ENCODE measurements at places on chromosomes 1 and 21.
A peak's percentile ranks its signal among the peaks of the same experiment; 100 is the strongest.

- DNase-seq = no peak
Measured at GRCh38 chr1:60942291-60942690, 140.1 kb upstream of the NFIA start.

DNA sequence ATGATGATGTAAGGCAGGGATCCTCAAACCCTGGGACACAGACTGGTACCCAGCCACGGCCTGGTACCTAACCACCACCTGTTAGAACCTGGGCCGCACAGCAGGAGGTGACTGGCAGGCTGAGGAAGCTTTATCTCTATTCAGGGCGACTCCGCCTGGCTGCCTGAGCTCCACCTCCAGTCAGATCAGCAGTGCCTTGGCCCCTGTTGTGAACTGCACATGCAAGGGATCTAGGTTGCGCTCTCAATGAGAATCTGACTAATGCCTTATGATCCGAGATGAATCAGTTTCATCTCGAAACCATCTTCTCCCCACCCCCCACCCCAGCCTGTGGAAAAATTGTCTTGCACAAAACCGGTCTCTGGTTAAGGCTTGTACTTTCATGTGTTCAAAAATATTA lies 4.2 kb downstream of the RNPC3 start:
- peak; percentile 50 for DNase-seq

DNA sequence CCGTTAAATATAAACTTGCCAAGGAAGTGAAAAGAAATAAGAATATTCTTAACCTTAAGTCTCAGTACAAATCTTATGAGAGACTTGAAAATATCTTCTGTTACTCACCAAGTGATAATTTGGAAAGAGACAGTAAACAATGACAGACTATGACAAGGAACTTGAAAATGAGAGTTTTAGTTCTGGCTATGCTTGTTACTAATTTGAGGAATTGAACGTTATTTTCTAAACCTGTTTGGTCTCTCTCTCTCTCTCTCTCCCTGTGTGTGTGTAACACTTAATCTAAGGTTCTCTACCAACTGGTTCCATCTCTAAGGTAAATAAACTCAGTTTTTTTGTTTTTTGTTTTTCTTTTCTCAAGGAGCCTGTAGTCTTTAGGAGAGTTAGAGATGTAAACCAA lies 161.8 kb downstream of the AMY1C start:
- no peak for DNase-seq

DNA sequence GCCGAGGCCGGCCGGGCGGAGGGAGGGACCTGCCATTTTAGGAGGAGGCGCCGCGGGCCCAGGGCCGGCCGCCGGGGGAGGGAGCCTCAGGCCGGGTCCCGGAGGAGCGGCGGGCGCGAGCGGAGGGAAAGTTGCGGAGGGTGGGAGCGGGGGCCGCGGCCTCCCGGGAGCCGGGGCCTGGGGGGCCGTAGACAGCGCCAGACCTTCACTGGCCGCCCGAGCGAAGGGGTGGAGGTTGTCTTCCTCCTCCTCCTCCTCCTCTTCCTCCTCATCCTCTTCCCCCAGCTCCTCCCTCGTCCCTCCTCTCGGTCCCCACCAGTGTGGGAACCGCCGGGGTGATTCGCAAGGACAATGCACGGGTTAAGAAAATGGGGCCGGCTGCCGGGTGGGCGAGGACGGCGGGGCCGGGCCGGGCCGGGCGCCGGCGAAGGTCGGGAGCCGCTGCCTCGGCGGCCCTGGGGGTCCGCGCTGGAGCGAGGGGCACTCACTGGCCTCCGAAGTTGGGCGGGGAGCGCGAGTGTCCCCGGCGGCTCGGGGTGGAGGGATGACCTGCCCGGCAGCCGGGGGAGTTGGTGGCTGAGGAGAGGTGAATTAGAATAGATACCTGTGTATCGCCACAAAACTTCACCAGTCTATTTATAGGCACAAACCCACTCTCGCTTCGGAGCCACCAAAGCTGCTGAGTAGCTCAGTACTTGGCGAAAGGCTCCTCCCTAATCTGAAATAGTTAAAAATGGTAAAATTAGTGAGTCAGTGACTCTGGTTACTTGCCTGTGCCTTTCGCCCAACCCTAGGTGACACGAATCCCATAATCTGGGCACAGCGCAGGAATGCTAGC lies 1.3 kb downstream of the DYRK1A start:
- peak; percentile 34 for DNase-seq

GRCh38 chr1:31650161-31651088 lies 5.7 kb upstream of the PEF1 start:
- no peak for DNase-seq

DNA sequence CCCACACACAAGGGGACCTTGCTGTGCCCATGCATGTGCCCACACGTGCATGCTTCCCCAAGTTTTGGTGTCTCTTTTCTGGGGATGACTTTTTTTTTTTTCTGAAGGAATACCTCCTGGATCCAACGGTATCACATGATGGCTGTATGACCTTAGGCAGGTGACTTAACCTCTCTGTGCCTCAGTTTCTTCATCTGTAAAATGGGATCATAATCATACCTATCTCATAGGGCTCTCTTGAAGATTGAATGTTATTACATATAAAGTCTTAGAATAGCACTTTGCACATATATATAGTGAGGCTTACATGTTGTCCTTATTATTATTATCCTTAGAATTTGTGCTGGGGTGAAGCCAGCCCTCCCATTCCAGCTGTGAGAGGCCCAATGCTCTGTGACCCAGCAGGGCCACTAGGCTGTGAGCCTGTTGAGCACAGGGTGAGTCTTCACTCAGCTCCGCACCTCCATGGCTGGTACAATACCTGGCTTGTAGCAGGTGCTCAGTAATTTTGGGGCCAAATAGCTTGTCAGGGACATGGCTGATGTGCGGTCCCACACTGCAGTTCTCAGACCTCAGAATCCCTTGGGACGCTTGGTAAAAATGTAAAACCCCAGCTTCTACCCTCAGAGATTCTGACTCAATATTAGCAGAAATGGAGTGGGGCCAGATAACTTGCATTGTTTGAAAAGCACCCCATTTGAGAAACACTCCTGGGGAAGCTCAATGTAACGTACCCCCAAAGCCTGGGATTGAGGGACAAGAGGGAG lies 20.6 kb downstream of the STUM start:
- DNase-seq = no peak

DNA sequence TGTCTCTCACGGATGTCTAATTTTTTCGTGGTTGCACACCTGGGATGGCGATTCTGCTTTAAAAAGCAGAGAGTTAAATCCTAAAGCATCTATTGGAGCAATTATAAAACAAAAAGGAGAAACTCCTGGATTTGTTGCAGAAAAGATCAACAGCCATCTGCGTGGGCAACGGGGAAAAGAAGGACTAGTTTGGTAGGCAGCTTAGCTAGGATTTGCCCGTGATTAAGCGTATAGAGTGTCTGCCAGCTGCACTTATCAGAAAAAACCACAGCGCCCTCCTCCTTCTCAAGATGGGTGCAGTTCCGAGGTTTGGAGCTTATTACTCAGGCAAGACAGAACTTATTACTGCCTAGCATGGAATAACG lies 526 bp upstream of the SLC25A24 start:
- DNase-seq = peak; percentile 75

DNA sequence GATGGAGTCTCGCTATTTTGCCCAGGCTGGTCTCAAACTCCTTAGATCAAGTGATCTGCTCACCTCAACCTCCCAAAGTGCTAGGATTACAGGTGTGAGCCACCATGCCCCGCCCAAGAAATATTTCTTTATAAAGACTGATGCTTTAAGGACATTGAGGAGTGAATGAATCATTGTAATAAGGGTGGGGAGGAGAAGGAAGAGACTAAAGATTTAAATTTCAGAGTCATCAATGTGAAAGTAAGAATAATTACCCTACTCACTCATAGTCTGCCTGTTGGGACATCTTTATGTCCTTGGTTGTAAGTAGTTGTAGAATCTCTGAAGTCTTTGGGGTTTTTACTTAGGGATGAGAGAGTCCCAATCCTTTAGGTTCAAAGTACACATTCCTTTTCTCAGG lies 7.3 kb downstream of the KDM1A start:
- no peak for DNase-seq

DNA sequence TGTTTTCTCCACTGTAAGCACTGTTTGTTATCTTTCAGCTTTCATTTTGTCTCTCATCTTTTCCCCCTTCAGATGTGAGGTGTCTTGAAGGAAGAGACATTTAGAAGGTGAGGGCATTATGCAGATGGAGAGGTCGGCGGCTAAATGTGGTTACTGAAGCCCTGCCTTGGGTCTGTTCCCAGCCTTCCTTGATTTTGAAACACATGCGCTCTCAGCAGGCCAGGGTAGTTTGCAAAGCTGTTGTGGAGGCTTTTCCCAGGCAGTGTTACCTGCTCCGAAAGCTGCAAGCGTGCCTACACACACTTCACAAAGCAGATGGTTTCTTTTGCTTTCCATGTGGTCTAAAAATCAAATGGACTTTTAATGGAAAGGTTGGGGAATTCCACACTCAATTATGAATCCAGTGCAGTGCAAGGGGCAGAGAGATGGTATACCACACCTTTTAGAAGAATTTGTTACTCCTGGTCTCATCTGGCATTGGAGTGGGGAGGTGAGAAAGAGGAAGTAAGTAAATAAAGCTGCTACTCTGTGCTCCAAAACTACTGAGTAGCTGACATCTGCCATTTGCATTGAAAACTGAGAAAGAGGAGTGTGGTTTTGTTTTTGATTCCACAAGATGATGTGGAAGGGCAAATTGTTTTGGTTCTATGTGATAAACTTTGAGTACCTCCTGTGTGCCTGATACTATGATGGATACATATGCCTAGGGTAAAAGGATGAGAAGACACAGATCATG lies 91.9 kb downstream of the NFIA start:
- no peak for DNase-seq

GRCh38 chr1:206873603-206874188 lies 8.3 kb downstream of the IL20 start:
- no peak for DNase-seq

- DNase-seq = no peak
Measured at GRCh38 chr1:50976890-50977574, 7.0 kb downstream of the CDKN2C start.

- no peak for DNase-seq
Measured at GRCh38 chr1:220290140-220290761, 18.0 kb upstream of the RAB3GAP2 start.

DNA sequence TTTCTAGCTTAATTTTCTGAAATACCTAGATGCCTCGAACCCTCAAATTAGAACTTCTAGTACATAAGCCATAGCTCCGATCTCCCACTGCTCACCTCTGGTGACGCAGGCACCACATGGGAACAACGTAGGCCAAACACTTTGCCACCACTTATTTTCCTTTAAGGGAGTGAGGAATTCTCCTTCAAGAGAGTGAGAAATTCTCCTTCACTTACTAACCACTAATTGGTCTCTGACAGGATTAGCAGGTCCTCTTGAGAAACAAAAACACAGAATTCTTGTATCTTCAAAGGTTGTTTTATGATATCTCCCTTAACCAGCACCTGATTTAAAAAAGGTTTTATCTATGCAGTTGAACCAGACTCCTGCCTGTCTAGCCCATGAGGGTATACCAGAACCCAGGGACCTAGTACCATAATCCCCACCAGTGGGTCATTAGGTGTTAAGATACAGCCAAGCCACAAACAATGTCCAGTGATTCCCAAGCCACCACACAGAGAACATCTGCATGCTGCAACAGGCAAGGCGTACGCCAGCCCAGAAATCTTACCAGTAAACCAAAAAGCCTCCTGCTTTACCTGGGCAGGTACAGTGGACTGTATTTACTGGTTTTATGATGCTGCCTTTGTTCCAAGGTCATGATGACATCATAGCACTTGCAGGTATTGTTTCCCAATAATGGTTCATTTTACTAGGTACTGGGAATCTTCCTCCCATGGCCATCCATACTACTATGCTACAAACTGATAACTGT lies 20.3 kb upstream of the CXADR start:
- DNase-seq = no peak

- no peak for DNase-seq
Measured at GRCh38 chr1:2270260-2271100, 42.4 kb downstream of the SKI start.

DNA sequence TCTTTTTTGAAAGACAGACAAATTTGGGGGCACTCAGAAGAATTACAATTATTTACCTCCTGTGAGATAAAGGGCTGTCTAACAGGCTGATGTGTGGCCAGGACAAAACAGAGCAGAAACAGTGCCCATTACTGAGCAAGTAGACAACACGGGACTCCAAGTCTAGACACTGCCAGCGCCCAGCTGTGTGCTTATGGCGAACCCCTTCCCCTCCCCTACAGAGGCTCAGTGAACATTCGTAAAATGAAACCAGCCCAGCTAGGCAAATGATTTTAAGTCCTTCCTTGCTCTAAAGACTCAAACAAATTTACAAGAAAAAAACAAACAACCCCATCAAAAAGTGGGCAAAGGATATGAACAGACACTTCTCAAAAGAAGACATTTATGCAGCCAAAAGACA lies 91.1 kb downstream of the RUNX1 start:
- DNase-seq = no peak

GRCh38 chr1:36134505-36135329 lies 9.7 kb upstream of the COL8A2 start:
- DNase-seq = peak; percentile 48

DNA sequence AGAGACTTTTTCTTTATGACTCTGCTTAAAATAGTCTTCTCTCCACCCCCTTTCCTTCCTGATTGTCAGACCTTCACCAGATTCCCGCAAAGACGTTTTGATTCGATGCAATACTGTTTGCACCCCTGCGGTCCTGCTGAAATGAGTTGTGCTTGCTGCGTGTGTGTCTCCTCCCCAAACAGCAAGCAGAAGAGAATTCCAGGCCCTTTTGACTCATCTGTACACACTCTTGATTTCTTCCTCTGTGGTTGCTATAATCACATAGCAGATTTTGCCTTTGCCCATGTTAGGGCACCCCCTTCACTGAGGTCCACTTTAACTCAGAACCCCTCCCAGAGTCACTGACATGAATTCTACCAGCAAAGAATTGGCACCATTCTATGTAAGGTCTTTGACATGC lies 136.5 kb downstream of the ZZZ3 start:
- no peak for DNase-seq

DNA sequence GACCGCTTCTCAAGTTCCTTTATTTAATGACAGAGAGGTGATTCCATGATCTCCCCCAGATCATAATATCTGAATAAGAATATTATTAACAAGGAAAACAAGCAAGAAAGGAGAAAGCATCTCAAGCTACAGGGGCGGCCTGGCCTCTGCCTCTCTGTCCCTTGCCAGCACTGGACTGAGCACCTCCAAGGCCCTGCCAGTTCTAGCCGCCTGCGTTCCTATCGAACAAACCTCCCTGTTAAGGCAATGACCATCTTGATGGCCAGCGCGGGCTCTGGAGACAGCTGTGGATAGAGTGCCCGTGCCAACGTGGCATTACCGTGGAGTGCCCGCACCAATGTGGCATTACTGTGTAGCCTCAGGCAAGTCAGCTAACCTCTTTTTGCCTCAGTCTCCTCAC lies 84.8 kb downstream of the NPHP4 start:
- DNase-seq = no peak

DNA sequence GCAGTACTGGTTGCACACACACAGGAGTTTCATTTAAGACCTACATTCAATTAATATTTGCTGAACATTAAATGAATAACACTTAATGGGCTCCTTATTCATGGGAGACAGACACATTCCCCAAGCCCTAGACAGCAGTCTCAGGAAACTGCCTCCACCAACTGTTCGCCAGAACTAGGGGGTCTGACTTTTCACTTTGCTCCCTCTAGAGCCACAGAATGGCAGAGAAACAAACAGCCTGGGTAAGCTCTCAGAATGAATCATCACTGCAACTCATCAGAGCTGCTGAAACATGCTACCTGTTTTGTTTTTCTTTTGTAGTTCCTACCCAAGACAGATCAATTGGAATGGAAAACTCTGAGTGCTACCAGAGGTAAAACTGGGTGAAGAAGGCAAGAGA lies 31.7 kb downstream of the ELK4 start:
- no peak for DNase-seq

- no peak for DNase-seq
Measured at GRCh38 chr1:41905093-41905675, 13.5 kb downstream of the HIVEP3 start.

All from head of caudate nucleus (tissue), 42 donors.